Cardiac muscle cell (in vitro differentiated cells and primary cell): ENCODE measurements at places on chromosomes 5 and 9. TPM values are rescaled to one million over a fixed set of nuclear protein-coding genes. Genes with fewer than 3 reads are reported as not detected.

The FGFR4 gene
- total RNA-seq: 1.1 and 2.8 TPM in 2 replicates

DNA sequence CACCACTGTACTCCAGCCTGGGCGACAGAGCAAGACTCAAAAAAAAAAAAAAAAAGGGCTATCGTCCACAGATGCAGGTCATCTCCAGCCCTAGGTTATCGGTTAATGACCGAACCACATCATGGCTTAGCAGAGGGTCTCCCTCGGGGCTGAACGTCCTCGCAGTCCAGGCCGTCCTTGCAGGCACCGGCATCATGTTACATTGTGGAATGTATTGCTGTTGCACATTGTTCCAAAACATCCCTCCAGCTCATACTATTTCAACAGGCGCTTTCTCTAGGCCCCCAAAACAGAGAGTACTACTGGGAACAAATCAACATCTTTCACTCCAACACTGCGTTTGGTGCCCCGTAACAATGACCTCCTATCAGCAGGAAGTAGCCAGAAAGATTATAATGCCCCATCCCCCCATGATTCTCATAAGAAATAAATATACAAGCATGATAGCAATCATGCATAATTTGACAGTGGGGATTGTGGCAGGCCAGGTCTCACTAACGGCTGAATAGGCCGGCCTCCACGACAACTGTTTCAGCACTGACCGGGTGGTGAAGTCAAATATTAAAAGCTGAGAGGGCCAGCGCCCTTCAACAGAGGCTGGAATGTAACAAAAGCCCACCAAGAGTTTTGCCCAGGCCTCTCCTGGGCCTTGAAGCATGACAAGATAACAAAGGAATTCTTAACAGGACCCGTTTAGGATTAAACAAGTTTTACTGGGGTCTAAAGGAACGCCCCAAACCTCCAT, 1.1 kb upstream of the LCN9 start:
- H3K27me3 ChIP-seq: no peaks in the 10 kb centered on the region
- DNase-seq: peak; percentile 9
- peaks cover 8% of the 10 kb centered on the region for H3K4me1 ChIP-seq
- no peak overlapping the region for H3K27ac ChIP-seq
- H3K36me3 ChIP-seq: no peaks in the 10 kb centered on the region

The FBP1 gene
- 0.46 and 2.9 TPM in 2 replicates for total RNA-seq

DNA sequence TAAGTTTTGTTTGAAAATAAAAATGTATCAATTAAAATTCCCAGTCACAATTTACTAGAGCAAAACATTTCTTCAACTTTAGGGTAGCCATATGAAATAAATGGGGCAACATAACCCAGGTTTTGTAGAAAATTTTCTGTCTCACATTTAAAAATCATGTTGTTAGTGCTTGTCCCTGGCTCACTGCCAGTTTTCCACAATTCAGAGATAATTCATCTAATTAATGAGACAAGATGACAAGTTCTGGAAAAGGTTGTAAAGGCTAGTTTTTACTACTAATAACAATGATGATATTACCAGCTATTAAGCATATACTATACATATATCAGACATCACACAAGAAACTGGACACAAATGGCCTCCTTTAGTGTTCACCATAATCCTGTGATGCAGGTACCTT, 45.9 kb downstream of the MEGF9 start:
- no peak overlapping the region for H3K27ac ChIP-seq
- no peak for DNase-seq
- H3K27me3 ChIP-seq: peaks cover 27% of the 10 kb centered on the region
- no peaks in the 10 kb centered on the region for H3K4me1 ChIP-seq
- H3K4me3 ChIP-seq: no peak overlapping the region
- H3K36me3 ChIP-seq: no peaks in the 10 kb centered on the region

- no peak overlapping the region for H3K4me3 ChIP-seq
- no peak for DNase-seq
- no peak overlapping the region for H3K27ac ChIP-seq
These were observed 6.9 kb downstream of the LPCAT1 start for GRCh38 chr5:1516615-1517601.

The ACOT12 gene
- total RNA-seq: not detected in 2 replicates

The IL5 gene
- total RNA-seq: not detected in 2 replicates

The VLDLR gene
- 34.1 and 36.1 TPM in 2 replicates for total RNA-seq

- H3K36me3 ChIP-seq: no peaks in the 10 kb centered on the region
- DNase-seq: no peak
- no peaks in the 10 kb centered on the region for H3K27me3 ChIP-seq
- no peaks in the 10 kb centered on the region for H3K4me1 ChIP-seq
- H3K27ac ChIP-seq: no peak overlapping the region
- H3K4me3 ChIP-seq: no peak overlapping the region
These were observed 991.4 kb downstream of the PTPRD start for GRCh38 chr9:9621355-9621940.

- DNase-seq: no peak
- H3K27ac ChIP-seq: no peak overlapping the region
- H3K4me3 ChIP-seq: no peak overlapping the region
- peaks cover 51% of the 10 kb centered on the region for H3K27me3 ChIP-seq
- H3K4me1 ChIP-seq: peaks cover 45% of the 10 kb centered on the region
- no peaks in the 10 kb centered on the region for H3K36me3 ChIP-seq
These were observed 9.5 kb upstream of the HAND1 start for GRCh38 chr5:154487541-154487940.

- H3K4me3 ChIP-seq: no peak overlapping the region
- peaks cover 25% of the 10 kb centered on the region for H3K27me3 ChIP-seq
- no peaks in the 10 kb centered on the region for H3K4me1 ChIP-seq
- H3K36me3 ChIP-seq: no peaks in the 10 kb centered on the region
These were observed 6.2 kb upstream of the TRIM7 start for GRCh38 chr5:181211208-181211607.

GRCh38 chr5:181190711-181191525, 14.1 kb downstream of the TRIM7 start:
- H3K27ac ChIP-seq: no peak overlapping the region
- H3K27me3 ChIP-seq: peaks cover 15% of the 10 kb centered on the region
- DNase-seq: peak; percentile 60
- H3K36me3 ChIP-seq: no peaks in the 10 kb centered on the region
- peaks cover 6% of the 10 kb centered on the region for H3K4me1 ChIP-seq
- peak overlapping the region; percentile 69 for H3K4me3 ChIP-seq

DNA sequence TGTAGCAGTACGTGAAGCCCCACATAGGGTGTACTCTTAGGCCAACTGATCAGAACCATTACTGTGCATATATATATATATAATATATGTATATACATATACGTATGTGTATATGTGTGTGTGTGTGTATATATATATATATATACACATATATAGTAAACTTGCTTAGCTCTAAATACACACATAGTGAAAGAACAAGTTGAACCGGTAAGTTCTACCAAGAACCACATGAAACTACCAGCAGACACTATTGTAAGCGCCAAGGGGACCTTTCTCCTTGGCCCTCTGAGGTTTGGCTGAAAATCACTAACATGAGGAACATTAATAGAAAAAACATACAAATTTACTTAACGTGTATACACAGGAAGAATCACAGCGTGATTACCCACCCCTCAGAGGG, 1.8 kb upstream of the TARS1 start:
- peaks cover 17% of the 10 kb centered on the region for H3K4me1 ChIP-seq
- H3K4me3 ChIP-seq: no peak overlapping the region
- no peak for DNase-seq

GRCh38 chr9:75161116-75161857, 73.0 kb downstream of the OSTF1 start:
- no peaks in the 10 kb centered on the region for H3K36me3 ChIP-seq
- no peak for DNase-seq
- no peak overlapping the region for H3K27ac ChIP-seq
- H3K4me1 ChIP-seq: no peaks in the 10 kb centered on the region

DNA sequence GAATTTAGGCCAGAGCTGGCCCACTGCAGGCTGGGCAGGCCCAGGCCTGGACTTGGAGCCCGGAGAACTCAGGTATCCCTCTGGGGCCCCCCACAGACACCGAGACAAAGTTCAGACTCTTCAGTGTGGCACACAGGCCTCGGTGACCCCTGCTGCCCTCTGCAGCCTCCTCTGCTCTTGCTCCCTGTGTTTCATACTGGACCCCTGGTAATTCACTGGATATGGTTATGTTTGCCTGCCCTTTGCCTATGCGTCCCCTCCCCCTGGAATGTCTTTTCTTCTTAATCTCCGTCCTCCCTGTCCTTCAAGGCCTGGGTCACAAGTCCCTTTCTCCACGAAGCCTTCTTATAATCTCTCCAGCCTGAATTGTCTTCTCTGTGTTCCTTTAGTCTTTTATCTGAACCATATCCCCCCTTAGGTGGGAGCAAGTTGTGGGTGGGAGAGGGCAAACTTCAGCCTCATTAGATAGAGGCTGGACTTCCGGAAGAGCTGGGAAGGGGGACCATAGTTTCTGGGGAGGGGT, 30.1 kb downstream of the GSN start:
- H3K27me3 ChIP-seq: no peaks in the 10 kb centered on the region
- H3K4me3 ChIP-seq: no peak overlapping the region
- peak overlapping the region; percentile 88 for H3K27ac ChIP-seq

GRCh38 chr5:99702565-99702964, 773.8 kb upstream of the CHD1 start:
- H3K27ac ChIP-seq: no peak overlapping the region
- no peaks in the 10 kb centered on the region for H3K4me1 ChIP-seq
- H3K27me3 ChIP-seq: no peaks in the 10 kb centered on the region
- no peaks in the 10 kb centered on the region for H3K36me3 ChIP-seq
- H3K4me3 ChIP-seq: no peak overlapping the region

The BTNL9 gene
- not detected in 2 replicates for total RNA-seq

DNA sequence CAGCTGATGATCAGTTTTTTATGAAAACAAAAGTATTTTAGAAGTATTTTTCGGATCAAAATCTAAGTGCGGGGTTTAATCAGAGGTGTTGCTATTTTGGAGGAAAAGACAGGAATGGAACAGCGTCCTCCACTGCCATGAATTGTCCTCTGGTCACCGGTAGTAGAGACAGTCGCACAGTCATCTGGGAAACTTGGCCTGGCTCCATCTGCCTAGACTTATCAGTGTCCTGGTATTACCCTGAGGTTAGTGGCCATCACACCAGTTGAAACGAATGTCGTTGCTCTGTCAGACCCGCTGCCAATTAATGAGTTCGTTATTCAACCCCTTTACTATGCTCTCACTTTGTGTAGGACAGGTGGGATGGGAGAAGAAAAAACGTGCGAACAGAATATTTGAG, 8.2 kb downstream of the TLX3 start:
- H3K4me3 ChIP-seq: no peak overlapping the region
- H3K27me3 ChIP-seq: peaks cover 100% of the 10 kb centered on the region
